ENCODE measurements at places on chromosomes 2 and 18.

GRCh38 chr2:40665493-40666232 is 213.8 kb upstream of the SLC8A1 start:
- no peak for DNase-seq

DNA sequence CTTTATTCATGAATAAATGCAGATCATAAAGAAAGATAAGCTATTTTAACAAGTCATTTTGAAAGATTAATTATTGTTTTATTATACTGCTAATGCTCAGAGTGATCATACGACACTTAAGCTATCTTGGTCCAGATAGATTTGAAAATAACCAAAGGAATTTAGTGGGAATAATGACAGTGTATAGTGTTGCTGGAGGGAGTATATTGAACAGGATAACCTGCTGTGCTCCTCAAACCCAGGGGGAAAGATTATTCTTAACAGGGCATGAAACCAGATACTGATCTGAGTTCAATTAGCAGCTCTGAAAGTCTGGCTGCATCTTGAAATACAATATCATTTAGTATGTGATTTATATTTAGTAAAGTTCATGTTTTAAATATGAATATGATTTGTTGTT is 216.3 kb upstream of the ITGA4 start:
- DNase-seq = no peak

GRCh38 chr18:34633368-34633767 is 76.7 kb upstream of the DTNA start:
- no peak for DNase-seq

DNA sequence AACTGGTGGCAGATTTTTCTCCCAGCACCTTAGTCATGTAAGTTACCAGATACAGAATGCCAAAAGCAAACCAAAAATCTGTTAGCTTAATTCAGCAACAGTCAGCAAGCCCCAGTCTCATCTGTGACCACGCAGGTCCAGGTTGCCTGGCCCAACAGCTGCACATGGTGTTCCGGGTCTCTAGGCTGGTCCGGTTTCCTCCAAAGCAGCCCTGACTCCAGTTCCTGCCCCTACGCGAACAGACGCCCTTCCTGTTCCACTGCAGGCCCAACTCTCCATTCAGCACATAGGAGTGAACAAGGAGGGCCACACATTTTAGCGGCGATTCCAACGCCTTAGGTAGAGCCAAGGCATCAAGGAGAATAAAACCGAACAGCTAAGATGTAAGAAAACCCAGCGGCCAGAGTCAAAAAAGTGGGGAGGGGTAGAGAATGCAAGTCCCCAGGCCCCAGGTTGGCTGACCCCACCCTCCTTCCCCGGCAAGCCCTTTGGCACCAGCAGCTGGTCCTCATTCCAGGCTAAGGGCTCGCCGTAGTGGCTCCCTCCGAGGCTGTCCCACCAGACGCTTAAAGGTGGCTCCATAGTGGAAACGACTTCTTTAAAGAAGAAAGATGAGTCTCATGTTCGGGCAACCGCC is 1.5 kb downstream of the STK25 start:
- DNase-seq = no peak

GRCh38 chr2:11129598-11130449 is 25.4 kb upstream of the SLC66A3 start:
- no peak for DNase-seq
